Amygdala (tissue), 56 donors: ENCODE measurements at places on chromosomes 11 and 22.

DNA sequence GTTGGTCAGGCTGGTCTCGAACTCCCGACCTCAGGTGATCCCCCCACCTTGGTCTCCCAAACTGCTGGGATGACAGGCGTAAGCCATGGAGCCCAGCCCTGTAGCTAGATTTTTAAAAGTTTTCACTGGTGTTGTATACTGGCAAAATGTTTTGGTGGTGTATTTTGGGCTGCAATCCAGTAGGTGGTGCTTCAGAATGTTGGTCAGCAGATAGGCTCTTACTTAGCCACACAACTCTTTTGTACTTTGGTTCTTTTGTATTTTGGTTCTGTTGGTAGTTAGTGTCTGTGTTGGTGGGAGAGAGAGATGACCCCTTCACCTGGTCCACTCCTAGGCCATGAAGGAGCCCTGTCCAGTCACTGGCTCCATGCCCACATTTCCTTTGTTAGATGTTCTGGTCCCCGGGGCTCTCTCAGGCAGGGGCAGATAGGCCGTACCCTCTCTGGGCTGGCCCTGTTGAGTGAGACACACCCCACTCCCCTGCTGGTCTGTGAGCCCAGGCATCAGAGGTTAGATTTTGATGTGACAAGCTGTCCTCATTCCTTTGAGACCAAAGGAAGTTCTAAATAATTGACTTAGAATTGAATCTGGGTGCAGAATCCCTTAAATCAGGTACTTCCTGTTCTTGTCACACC, 123.8 kb downstream of the DDX10 start:
- DNase-seq: no peak

DNA sequence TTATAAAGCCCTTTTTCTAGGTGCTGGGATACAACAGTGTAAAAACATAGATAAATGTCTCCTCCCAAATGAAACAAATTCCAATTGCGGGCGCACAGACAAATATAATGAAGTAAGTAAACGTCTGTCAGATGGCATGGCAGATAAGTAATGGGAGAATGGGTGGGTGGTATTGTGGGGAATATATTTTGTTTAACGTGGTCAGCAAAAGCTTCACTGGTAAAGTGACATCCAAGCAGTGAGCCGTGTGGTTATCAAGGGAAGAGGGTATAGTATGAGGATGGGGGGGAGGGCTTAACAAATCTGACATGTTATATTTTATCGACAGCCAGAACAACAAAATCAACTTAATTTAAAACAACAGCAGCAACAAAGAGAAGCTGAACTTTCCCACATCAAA, 1.2 kb downstream of the SVIP start:
- no peak for DNase-seq

- DNase-seq: no peak
These were observed 16.8 kb upstream of the TMEM191C start for GRCh38 chr22:21450320-21450831.

DNA sequence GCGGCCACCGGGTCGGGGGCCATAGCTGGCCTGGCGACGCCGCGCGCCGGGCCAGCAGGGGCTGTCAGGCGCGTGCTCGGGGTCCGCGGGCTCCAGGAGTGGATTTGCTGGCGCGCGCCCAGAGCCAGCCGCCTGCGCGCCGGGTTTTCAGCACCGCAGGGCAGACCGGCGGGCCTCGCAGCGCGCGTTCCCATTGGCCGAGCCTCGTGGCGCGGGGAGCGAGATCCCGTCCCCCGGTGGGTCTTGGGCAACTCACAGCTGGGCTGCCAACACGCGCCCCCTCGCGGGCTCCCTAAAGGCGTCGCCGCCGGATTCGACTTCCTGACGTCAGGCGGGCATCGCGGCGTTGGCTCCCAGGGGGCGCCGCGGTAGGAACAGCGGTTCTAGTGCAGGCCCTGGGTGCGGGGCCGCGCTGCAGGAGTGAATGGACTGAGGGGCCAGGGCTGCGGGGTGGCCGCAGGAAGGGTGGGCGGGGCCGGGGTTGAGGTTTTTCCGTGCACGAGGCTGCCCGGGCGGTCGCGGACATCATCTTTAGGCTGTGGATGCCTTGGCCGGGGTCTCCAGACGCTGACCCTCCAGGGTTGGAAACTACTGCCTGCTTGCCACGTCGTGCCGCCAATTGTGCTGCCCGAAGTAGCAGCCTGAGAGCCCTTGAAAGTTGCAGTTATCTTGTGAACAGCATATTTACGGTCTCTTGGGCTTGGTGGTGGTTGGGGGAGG, at the start of gene FADS1:
TSS of gene FADS1 (minus strand) at position 268 of the 720 bp plus-strand sequence. CDS start at position 194, 74 bp downstream.
- DNase-seq: peak; percentile 76

GRCh38 chr22:26737262-26737661, 79.9 kb downstream of the MIAT start:
- DNase-seq: no peak

- DNase-seq: no peak
These were observed 2.8 kb downstream of the SIPA1 start for GRCh38 chr11:65640483-65641296.

DNA sequence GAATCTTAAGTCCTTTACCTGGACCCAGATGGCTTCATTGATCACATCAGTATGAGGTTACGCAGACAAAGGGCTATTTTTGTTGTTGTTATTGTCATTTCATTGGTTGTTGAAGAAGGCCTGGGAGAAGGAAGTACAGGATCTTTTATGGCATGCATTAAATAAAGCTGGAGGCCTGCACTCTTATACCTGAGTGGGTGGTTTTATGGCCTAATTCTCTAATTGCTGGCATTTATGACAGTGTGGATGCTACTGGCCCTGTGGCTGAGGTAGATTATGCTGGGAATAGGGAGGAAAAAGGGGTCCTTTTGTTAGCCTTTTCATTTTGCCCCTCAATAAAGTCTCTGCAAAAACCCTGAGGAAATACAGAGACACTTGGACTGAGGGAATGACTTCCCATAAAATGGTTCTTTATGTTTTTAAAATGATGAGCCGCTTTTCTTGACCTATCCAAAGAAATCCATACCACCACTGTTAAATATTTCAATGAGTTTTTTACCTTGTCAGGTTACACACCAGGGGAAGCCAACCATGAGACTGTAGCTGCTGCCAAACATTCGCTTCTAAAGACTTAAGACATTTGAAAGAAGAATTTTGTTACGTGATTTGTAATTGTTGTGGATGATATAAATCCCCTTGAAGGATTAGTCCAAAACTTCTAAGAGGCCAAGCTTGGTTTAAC, 6.8 kb downstream of the KMT2A start:
- DNase-seq: no peak

DNA sequence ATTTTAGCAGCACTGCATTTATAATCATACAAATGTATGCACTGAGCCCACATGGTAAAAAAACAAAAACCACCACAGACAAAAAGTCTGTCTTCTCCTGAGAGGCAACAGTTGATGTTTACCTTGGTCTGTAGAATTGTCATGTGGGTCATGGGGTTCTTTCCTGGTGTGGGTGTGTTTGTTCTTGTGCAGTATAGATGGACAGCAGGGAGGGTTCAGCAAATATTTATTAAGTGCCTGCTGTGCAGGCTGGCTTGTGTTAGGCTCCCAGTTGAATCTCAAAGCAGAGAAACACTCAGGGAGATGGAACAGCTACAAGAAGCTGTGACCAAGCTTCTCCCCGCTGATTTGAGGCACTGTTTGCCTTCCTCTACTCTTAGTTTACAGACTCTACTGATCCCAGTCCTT, 82.2 kb downstream of the PISD start:
- DNase-seq: no peak

- DNase-seq: no peak
These were observed 286.8 kb downstream of the BLID start for GRCh38 chr11:121829159-121829643.

DNA sequence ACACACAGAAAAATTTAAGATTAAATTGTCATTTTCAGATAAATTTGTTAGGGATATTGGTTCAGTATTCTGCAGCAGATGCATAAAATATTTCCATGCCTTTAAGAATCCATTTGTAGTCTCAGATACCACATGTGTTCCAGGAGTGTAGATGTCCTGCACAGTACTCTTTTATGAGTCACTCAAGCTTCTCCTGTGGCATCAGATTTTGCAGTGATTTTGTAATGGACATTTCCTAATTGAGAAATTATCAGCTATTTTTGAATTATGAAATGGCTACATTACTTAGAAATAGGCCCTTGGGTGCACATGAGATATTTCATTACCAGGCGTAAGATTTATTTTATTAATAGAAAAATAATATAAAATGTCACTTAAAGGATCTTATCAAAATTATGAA, 18.9 kb downstream of the MMP3 start:
- no peak for DNase-seq

GRCh38 chr11:65504674-65505465, 6.0 kb downstream of the MALAT1 start:
- no peak for DNase-seq

DNA sequence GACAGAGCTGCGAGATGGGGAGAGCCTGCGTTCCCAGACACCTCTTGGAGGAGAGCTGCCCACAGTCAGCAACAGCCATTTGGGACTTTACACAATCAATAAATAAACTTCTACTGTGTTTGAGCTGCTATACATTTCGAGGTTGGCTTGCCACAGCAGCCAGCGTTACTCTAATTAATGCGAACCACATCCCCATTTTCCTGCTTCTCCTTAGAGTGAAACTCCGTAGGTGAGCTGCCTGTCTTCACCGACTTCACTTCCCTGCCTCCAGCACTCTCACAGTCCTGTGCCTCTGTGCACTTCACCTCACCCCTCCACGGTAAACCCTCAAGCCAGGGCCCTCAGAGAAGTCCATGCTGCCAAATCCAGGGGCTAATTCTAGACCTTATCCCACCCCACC, 5.9 kb upstream of the SLC22A12 start:
- no peak for DNase-seq

DNA sequence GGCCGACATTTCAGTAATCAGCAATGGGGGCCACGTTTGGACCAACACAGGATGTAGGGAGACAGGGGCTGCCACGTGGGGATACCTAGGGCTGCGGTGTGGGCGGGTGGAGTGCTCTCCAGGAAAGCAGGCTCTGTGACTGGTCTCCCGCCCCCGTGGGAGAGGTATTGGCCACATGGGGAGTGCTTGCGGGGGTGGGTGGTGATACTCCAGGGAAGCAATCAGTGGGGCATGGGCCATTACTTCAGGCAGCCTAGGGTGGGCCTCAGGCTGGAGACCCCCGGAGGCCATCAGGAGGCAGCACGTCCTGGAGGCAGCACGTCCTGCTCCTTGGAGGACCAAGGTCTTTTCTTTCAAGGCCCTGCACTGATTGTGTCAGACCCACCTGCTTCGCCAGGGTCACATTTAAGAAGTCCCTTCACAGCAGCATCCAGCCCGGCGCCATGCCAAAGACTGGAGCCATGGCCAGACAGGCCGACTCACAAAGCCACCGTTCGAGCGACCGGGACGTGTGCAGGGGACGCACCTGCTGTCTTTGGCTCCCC, 3.0 kb upstream of the MUC2 start:
- DNase-seq: no peak

DNA sequence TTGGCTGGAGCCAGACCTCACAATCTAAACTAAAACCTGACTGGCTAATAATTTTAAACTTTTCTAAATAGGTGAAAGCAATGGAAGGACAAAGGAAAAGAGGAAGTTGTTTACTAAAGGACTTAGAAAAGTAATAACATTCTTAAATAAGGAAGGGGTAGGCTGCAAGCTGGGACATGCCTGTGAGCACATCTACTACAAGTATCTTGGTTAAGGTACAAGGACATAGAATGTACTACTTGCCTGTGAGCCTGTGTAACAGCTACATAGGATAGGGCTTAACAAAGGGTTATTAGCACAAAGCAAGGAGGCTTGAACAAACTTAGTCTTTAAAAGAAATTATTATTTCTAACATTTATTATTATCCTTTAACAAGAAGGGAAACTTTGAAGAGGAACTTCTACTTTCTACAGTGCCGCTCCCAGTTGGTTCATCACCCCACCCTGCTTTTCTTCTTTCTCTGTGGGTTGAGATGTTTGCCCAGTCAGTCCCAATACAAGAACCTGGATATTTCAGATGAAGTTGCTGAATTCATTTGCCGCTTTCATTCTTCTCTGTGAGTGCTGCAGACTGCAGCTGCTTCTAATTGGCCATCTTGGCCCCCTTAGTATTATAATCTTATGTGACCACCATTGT, 87.5 kb downstream of the PRMT3 start:
- no peak for DNase-seq

DNA sequence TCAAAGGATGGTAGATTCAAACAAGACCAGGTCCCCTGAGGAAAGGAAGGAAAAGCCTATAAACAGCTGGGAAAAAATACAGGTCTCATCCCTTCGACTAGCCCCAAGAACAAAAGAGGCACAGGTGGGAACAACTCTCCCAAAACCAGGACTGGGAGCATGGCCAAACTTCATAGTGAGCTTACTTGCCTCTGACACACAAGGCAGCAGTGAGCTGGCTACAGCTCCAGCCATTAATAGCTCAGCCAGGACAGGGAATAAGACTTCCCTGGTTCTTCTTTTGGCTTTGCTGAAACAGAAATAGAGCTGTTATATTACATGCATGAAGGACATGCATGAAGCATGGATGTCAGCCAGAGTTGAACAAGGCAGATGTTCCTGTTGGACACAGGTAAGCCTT, at the start of gene OR10A2:
TSS of gene OR10A2 (plus strand) at position 97 of the 400 bp plus-strand sequence. CDS start 6,698 bp downstream, outside the sequence.
- DNase-seq: no peak

DNA sequence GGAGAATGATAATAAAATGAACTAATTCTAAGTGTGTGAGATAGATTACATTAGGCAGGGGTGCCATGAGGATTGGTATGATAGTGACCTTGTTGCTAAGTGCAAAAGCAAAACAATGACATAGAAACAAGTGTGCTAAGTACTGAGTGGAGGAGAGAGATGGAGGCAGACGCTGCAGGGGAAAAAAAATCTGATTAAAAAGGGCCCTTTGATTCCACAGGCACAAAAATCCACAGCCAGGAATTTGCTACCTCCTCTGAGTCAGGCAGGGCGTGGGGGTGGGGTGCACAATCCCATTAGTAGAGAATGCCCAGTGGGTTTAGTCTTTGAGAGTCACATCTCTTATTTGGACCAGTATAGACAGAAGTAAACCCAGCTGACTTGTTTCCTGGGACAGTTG, at the start of gene CNTF:
TSS of gene CNTF (plus strand) at position 322 of the 400 bp plus-strand sequence. CDS start 88 bp downstream, outside the sequence.
- no peak for DNase-seq

GRCh38 chr11:2096919-2097301, 42.3 kb downstream of the IGF2 start:
- DNase-seq: no peak

DNA sequence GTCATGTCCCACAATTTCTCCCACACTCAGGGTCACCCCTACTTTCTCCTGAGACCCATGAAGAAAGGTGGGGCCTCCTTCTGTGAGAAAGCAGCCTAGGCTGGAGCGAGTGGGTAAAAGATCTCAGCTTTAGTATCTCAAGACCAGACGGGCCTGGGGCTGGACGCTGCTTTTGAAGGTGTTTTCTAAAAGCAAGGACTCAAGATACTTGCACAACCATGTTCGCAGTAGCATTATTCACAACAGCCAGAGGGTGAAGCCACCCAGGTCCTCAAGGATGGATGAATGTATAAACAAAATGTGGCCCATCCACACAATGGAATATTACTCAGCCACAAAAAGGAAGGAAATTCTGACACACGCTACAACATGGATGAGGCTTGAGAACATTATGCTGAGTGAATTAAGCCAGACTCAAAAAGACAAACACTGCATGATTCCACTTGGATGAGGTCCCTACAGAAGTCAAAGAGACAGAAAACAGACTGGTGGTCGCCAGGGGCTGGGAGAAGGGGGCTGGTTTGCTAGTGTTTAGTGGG, 10.6 kb downstream of the SHANK2 start:
- no peak for DNase-seq

GRCh38 chr11:78419327-78419726, 1.7 kb upstream of the GAB2 start:
- DNase-seq: no peak
